ENCODE measurements at places on chromosomes 1 and 21.

- no peak for DNase-seq
Observed at GRCh38 chr1:55529017-55529416, 313.9 kb upstream of the USP24 start.

- DNase-seq: no peak
Observed at GRCh38 chr1:246160374-246160773, 346.7 kb downstream of the SMYD3 start.

- no peak for DNase-seq
Observed at GRCh38 chr1:15531003-15531402, 4.4 kb downstream of the DNAJC16 start.

- DNase-seq: no peak
Observed at GRCh38 chr21:34205811-34206571, 132.6 kb downstream of the MRPS6 start.

DNA sequence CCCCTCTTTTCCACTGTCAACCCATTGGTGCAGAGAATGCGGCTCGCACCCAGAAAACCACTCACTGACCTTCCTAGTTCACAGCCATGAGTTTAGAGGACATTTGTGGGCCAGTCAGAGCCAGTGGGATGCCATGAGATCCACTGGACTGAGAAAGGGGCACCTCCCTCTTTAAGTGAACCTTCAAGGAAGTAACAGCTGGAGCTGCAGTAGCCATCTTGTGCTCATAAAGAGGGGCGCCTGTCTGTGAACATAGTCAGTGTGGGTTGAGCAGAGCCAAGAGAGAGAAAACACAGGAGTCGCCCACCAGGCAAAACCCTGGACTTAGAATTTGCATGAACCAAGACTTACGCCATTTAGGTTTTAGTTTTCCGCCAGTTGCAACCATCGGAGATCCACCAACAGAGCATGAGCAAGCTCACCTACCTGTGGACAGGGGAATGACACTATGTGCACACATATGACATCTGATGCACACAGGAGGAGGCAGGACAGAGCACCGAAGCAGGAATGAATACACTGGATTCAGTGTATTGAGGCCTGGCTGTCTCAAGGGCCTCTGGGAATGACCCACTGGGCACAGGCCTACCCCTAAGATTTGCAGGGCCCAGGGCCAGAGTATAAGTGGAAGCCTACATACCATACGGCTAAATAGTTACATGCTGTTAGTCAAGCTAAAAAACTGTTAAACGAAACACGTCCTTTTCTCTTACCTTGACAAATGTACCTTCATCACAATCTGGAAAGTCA, 151.6 kb downstream of the GRIK3 start:
- DNase-seq: no peak

GRCh38 chr1:187527346-187527745, 698.6 kb downstream of the PLA2G4A start:
- no peak for DNase-seq

DNA sequence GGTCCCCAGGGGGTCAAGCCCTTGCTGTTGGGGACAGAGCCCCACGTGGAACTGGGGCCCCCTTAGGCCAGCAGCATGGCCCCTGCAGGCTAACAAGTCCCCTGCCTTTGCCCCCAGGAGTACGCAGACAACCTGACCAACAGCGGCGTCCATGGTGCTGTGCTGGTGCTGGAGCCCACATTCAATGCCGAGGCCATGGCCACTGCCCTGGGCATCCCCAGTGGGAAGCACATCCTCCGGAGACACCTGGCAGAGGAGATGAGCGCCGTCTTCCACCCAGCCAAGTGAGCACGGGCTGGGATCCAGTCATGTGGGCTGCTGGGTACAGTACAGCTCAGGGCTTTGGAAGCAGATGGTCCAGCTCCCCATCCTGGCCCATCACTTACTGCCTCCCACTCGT, 49.6 kb upstream of the TMEM51 start:
- DNase-seq: no peak

DNA sequence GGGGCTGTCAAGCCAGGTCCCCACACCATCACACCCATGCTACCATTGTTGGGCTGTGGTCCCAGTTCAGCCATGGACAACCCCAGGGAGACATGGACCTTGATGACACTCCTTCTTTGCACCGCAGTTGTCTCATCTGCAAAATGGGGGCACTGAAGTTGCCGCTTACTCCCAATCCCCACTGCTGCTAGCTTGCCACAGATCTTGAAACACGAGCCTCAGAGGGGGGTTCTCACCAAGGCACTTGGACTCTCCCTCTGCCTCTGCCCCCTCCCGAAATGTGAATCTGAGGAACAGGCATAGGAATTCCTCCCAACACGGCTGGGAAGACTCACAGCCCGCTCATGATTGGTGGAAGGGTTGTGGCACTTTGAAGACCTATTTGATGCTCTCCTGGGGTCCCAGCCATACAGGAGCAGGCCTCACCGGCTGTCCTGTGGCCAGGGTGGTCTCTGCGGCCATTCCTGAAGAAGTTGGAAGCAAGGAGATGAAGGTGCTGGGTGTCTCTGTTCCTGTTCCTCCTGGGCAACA, 31.1 kb downstream of the RUNX3 start:
- DNase-seq: no peak

GRCh38 chr1:171643156-171643555, 9.3 kb downstream of the MYOC start:
- DNase-seq: no peak

GRCh38 chr1:222732216-222733159, 4.5 kb upstream of the FAM177B start:
- no peak for DNase-seq

- DNase-seq: no peak
Observed at GRCh38 chr1:36203027-36203553, 21.2 kb upstream of the THRAP3 start.

GRCh38 chr1:202571719-202572339, 138.4 kb downstream of the SYT2 start:
- no peak for DNase-seq

DNA sequence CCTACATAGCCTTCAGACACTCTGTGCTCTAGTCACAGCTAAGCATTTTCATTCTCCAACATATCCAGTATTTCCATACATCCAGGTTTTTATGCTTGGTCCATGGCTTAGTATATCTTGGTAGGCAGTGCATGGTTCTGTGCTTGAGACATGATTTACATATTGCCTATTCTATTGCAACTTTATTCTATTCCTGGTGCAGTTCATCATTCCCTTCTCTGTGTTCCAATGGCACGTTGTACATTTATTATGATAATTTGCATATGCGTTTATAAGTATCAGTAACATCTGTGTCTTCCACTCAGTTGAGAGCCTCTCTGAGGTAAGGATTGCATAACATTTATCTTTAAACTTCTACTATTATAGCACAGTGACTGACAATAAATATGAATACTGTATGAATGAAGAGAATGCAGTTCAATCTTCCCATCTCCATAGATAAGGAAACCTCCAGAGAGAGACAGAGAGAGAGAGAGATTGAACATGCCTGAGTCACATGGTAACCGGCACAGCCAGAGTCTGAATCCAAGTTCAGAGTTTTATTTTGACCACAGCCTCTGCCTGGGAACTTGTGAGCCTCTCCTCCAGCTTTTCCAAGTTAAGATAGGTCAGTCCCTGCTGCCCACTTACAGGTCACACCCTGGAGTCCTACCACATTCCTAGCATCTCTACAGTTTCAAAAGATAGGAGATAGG, 41.5 kb downstream of the PLPPR5 start:
- no peak for DNase-seq

GRCh38 chr21:29124645-29125044, 5.8 kb upstream of the MAP3K7CL start:
- DNase-seq: no peak

GRCh38 chr1:189513091-189513490, 964.6 kb downstream of the BRINP3 start:
- no peak for DNase-seq

GRCh38 chr1:44411861-44412260, 6.8 kb downstream of the RNF220 start:
- no peak for DNase-seq

- DNase-seq: no peak
Observed at GRCh38 chr21:45844181-45844580, 137.4 kb upstream of the COL6A1 start.

- DNase-seq: no peak
Observed at GRCh38 chr1:2584686-2585317, 1.8 kb upstream of the PRXL2B start.

DNA sequence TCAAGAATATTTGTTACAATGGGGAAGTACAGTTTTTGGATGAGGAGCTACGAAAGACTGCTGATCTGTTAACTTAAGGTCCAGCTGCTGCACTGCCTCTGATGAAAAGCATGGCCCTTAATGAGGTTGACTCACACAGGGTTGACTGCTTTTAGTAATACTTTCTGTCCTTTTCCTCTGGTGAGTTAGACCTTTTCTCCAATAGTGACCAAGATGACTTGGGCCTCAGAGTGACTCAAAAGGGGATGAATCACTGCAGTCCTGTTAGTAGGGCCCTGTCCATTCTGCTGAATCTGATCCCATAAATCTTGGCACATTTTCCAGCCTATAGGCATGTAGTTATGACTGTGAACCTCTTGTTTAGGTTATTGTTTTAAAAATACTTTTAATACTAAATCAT, 2.7 kb downstream of the DISP1 start:
- no peak for DNase-seq

DNA sequence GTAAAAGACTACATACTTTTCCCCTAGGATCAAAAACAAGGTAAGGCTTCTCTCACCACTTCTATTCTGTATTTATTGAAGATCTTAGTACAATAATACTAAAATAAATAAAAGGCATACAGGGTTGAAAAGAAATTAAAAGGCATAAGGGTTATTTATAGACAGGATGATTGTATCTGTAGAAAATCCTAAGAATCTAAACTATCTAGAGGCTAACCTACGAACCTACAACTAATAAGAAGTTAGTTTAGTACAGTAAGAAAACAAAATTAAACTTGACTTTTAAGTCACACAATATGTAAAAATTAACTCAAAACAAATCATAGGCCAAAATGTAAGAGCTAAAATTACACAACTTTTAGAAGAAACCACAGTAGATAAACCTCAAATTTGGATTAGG, 50.4 kb upstream of the ADAM30 start:
- no peak for DNase-seq

GRCh38 chr1:194394676-194395075, 1208.3 kb upstream of the B3GALT2 start:
- no peak for DNase-seq

DNA sequence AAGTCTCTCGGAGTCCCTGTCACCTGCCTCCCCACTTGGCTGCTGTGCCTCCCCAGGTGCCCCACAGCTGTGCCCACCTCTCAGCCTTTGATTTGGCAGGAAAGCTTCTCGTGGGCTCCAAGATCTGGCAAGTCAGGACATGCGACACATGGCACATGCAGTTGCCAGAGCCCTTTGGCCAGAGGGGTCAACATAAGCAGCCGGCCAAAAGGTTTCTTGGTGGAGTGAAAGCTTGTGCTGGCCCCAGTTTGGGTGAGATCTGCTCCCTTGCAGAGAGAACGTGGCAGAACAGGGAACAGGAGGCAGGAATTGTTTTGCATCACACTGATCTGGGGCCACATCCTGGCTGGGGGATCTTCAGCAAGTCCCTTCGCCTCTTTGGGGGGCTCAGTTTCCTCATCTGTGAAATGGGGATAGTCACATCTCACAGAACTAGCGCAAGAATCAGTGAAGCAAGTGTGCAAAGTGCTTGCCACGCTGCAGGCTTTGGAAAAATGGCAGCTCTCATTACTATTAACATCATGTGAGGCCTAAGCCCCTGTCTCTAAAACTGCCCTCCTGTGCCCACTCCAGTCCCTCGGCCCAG, 232.6 kb downstream of the TRABD2B start:
- DNase-seq: no peak

DNA sequence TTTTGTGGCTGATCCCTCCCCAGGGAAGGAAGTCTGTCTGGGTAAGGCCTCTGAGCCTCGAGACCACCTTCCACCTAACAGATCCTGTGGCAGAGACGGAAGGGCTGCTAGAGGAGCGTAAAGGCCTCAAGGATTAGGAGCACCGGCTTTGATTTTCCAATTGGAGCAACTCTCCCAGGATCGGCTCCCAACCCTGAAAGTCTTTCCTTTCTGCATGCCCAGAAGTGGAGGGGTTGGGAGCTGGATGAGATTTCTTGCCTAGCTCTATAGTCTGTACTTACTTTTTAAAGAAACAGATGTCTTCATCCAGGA, 41.4 kb downstream of the ELK4 start:
- no peak for DNase-seq

- no peak for DNase-seq
Observed at GRCh38 chr1:31839662-31840343, 24.0 kb upstream of the SPOCD1 start.

DNA sequence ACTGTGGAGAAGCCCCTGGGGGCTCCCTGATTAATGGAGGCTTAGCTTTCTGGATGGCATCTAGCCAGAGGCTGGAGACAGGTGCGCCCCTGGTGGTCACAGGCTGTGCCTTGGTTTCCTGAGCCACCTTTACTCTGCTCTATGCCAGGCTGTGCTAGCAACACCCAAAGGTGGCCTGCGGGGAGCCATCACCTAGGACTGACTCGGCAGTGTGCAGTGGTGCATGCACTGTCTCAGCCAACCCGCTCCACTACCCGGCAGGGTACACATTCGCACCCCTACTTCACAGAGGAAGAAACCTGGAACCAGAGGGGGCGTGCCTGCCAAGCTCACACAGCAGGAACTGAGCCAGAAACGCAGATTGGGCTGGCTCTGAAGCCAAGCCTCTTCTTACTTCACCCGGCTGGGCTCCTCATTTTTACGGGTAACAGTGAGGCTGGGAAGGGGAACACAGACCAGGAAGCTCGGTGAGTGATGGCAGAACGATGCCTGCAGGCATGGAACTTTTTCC, 24.8 kb downstream of the PCSK9 start:
- no peak for DNase-seq

DNA sequence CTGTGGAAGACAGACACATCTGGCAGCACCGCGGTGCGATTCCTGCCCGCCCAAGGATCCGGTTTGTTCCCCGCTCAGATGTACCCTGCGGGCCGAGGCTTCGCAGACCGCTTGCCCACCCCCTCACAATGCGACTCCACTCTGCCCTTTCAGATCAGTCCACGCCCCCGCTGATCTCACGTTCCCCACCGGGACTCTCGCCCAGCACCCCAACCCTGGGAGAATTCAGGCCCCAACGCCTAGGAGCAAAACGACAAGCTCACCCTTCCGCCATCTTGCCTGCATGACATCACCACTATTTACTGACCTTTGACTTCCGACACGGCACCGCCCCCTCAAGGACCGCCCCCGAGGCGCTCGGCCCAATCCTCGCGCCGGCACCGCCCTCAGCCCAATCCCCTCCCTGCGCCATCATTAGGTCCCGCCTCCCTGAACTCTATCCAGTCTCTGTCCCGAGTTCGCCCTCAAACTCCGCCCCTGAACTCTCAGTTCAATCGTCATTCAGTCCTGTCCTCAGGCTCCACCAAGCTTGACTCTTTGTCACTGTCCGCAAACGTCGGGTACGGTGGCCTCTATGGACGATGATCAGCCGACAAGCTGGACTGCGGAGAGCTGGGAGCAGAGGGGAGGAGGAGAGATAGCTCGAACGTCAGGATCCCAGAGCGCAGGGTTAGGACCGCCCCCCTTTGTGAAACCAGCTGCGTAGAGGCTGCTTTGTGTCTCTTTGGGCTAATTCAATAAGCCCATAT, at the start of gene BSDC1:
Gene BSDC1, minus strand, starts transcription at position 301 of the 749 bp plus-strand sequence. Its CDS starts 27 bp downstream, at position 274.
- DNase-seq: peak; percentile 96

- DNase-seq: peak; percentile 57
Observed at GRCh38 chr1:180926164-180926981, 13.7 kb downstream of the KIAA1614 start.

GRCh38 chr1:212609701-212610574, 1.4 kb downstream of the ATF3 start:
- DNase-seq: no peak
